ENCODE measurements at places on chromosomes 7 and 10.

- no peak for DNase-seq
Measured at GRCh38 chr10:122301055-122301810, 30.1 kb downstream of the BTBD16 start.

DNA sequence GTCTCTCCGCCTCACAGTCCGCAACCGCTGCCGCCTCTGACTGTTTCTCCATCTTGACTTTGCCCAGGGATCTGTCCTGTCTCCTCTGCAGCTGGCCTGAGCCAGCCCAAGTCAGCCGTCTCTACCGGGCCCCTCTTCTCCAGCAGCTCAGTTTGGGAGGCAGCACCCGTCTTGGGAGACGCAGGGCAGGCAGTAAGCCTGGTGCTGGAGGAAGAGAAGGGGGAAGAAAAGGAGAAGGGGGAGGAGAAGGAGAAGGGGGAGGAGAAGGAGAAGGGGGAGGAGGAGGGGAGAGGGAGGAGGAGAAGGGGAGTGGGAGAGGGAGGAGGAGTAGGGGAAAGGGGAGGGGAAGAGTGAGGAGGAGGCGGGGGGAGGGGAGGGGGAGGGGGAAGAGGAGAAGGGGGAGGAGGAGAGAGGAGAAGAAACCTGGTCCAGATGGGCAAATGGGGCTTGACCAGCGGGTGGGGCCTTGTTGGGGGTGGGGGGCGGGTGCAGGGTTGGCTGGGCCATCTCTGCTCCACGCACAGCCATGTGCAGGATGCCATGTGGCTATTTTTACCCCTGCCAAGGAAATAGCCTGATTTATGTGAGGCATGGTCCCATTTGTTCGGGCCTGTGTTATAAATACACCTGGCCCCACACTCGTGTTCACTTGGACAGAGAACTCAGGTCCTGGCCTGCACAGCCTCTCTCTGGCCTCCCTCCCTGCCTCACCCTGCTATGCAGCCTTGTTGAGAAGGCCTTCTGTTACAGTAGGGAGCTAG, 35.9 kb upstream of the FZD9 start:
- DNase-seq = no peak

GRCh38 chr7:11749629-11750028, 82.4 kb downstream of the THSD7A start:
- no peak for DNase-seq

DNA sequence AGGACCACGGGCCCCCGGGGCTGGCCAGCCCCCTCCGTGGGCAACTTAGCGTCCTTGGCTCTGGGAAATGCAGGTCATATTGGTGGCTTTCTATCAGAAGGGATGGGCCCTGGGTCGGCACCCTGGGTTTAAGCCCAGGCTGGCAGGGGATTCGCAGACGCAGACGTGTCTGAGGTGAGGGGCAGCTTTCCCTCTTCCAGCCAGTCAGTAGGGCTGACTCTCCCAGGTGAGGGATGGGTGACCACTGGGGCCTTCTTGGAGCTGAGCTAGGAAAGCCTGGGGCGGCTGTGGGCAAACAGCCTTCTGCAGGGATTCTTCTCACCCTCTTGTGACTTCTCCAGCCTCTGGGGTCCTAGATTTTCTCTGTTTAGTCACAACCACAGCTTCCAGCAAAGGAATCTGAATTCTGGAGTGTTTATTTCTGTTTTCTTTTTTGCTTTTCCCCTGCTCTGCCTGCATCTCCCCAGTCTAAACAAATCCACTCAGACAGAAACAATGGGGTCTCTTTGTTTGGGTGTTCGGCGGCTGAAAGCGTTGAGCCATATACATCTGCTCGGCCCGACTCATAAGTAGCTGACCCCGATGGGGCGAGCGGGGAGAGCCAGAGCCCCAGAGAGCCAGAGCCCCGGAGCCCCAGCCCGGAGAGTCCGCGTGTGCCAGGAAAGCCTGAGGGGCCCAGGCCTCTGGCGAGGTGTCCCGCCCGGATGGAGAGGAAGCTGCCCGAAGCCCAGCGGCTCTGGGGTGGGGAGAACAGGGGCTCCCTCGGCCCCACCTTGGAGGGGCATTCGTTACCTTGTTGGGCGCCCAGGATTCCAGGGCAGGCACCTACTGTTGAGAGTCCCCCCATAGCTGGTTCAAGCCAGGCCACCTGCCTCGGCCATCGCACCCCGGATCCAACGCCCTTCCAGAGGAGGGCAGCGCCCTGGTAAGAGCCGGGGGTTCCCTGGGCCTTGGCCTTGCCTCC, 2.0 kb downstream of the MNX1 start:
- DNase-seq = no peak

DNA sequence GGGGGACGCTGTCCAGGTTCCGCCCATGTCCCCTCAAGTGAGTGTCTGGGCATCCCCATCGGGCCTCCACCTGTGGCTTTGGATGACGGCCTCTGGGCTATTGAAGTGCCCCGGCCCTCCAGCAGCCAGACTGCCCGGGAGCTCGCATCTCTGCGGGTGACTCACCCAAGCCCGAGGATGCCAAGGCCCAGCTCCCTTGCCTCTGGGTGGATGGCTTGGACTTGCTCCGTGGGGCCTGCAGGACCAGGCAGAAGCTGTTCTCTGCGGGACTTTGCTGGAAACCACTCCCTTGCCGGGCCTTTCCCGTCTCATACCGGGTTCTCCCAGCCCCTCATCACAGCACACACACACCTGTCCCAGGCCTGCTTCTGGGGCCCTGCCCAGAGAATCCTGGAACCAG, 22.4 kb downstream of the DPYSL4 start:
- DNase-seq = no peak
